ENCODE measurements at places on chromosomes 7 and 10.
A peak's percentile ranks its signal among the peaks of the same experiment; 100 is the strongest.

- DNase-seq = no peak
Measured at GRCh38 chr10:8360365-8360764, 305.9 kb downstream of the GATA3 start.

GRCh38 chr7:144452064-144452463 is 48.6 kb upstream of the NOBOX start:
- DNase-seq = no peak

GRCh38 chr10:24874133-24874532 is 78.3 kb downstream of the PRTFDC1 start:
- no peak for DNase-seq

DNA sequence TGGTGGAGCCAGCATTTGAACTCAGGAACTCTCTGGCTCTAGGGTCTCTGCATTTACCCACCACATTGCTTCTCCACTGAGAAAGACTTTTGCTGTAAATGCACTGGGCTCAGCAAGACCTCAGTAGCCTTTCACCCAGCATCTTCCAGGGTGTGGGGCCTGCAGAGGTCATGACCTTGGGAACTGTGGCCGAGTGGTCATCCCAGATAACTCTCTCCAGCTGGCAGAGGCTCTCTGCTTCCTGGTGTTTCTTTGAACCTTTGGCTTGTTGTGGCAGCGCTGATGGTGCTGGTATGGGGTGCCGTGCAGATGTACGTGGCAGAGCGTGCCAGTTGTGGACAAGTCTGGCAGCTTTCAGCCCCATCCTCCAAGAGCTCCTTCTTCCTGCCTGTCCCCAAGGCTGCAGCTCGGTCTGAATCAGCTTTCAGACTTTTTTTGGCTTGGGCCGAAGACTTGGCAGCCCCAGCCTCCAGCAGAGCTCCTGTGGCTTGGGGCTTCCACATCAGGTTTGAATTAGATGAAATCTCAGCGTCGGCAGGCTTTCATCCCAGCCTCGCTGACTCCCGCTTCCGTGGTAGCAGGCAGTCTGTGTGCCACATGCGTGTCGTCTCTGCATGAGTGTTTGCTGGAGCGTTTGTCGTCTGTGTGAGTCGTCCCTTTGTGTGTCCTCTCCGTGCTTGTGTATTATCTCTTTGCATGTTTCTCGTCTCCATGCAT is 21.5 kb downstream of the ADAMTS14 start:
- peak; percentile 98 for DNase-seq

- DNase-seq = no peak
Measured at GRCh38 chr7:132636581-132636980, 60.3 kb upstream of the PLXNA4 start.

DNA sequence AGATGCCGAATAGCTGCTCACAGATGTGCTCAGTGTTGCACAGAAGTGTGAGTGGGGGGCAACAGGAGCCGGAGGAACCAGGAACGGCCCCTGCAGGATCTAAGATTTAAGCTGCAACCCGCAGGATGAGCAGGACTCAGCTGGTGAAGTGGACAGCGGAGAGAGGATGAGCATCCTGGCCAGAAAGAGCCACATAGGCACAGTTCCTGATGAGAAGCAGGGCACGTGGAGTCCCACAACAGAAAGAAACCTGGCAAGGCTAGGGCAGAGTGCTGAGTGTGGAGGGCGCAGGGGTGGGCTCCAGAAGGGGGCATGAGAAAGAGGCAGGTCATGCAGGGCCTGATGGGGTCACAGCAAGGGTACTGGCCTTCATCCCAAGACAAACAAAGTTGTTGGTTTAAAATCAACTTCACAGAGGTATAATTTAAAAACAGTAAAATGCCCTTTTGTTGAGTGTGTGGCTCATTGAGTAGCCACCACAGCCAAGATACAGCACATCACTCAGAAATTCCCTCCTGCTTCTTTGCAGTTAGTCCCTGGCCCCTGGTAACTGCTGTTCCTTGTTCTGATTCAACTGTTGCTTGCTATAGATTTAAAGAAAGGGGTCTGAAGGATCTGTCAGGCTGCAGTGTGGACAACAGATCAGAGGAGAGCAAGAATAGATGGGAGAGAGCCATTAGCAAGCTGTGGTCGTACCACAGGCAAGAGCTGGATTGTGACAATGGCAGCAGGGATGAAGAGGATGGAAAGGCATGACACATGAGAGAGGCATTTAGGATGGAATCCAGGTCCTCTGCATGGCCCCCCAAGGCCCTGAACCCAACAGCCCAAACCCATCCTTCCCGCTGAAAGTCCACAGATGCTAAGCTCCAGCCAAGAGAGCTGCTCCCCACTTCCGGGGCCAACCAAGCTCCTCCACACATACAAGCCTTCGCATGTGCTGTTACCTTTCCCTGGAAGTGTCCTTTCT is 53.1 kb upstream of the OSBPL3 start:
- DNase-seq = peak; percentile 59

- DNase-seq = peak; percentile 13
Measured at GRCh38 chr10:44478876-44479705, 94.2 kb upstream of the CXCL12 start.

GRCh38 chr7:134850066-134850465 is 70.6 kb downstream of the CALD1 start:
- no peak for DNase-seq

GRCh38 chr7:139582671-139583155 is 59.2 kb downstream of the CLEC2L start:
- no peak for DNase-seq

DNA sequence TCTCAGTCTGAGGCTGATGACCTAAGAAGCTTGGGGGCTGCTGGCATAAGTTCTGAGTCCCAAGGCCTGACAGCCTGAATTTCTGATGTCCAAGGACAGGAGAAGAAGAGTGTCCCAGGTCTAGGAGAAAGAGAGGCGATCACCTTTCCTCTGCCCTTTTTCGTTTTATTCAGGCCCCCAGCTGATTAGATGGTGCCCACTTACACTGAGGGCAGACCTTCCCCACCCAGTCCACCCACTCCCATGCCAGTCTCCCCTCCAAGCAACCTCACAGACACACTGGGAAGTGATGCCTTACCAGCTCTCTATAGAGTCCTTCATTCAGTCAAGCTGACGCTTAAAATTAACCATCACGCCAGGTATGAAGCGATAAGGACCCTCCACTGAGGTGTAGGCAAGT is 19.3 kb upstream of the LOXL4 start:
- no peak for DNase-seq

- DNase-seq = no peak
Measured at GRCh38 chr7:112873831-112874553, 83.8 kb upstream of the TMEM168 start.

DNA sequence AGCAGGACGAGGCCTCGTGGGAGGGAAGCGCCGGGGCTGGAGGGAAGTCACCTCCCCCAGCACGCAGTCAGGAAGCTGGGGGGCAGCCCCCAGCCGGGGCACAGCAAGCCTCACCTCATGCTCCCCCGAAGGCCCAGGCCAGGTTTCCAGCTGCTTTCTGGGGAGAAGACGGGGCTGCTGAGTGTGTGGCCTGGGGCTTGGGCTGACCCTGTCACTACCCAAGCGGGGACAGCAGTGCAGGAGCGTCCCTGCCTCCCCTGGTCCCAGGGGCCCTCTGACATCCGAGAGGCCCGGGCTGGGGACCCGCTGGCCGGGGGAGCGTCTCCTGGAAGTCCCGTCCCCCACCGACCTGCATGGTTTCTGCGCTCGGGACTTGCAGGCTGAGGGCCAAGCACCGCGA is 19.7 kb upstream of the NKX6-2 start:
- DNase-seq = no peak

GRCh38 chr7:45980181-45980905 is 59.3 kb upstream of the IGFBP3 start:
- peak; percentile 83 for DNase-seq

- no peak for DNase-seq
Measured at GRCh38 chr10:59553162-59553900, 156.3 kb downstream of the SLC16A9 start.

DNA sequence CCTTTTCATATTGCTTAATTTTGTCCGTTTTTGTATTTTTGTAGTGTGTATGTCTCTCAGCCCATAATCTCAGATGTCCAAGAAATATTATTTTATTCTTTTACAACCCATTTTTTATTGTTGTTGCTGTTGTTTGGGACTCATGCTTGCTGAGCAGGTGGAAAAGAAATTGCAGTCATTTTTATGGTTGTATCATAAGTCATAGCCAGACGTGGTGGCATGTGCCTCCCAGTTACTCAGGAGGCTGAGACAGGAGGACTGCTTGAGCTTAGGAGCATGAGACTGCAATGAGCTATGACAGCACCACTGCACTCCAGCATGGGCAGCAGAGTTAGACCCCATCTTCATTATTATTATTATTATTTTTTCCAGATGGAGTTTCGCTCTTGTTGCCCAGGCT is 117.8 kb downstream of the EPC1 start:
- DNase-seq = no peak

DNA sequence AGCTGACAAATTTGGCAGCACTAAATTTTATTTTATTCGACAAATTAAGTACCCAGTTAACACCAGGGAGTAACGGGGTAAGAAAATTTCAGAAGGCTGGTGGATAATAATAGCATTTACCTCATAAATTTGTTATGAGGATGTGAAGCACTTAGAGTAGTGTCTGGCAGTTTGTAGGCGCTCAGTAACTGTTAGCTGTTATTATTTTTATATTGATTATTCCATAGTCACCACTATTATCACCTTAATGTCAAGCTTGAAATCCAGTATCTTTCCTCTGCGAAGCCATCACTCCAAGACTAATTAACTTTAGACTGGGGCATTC is 563 bp upstream of the COA1 start:
- DNase-seq = no peak

DNA sequence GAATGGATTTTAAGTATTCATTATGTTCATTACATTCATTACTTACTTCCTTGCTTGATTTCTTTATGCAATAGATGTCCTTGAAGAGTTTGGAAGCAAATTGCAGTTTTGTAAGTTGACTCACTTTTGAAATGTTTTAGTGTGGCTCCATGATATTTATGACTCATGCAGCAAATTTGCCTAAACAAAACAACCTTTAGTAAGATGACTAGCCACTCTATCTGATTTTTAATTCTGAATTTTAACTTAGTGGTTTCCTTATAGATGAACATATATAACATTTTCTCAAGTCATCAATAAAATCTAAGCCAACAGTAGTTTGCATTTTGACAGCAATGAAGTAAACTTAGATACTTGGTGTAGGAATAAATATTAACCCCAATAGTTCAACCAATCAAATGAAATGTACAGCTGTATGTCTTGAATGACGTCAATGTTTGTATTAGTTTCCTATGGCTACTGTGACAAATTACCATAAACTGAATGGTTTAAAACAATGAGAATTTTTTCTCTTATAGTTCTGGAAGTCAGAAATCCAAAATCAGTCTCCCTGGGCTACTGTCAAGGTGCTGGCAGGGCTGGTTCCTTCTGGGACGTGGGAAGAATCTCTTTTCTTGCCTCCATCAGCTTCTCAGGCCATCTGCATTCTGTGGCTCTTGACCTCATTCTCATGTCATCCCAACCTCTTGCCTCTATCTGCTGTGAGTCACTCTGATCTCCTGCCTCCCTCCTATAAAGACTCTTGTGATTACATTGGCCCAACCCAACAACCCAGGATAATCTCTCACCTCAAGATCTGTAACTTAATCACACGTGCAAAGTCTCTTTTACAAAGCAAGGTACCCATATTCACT is 73.4 kb downstream of the AHR start:
- DNase-seq = peak; percentile 97

- DNase-seq = no peak
Measured at GRCh38 chr10:120474956-120475355, 17.9 kb downstream of the PLPP4 start.

DNA sequence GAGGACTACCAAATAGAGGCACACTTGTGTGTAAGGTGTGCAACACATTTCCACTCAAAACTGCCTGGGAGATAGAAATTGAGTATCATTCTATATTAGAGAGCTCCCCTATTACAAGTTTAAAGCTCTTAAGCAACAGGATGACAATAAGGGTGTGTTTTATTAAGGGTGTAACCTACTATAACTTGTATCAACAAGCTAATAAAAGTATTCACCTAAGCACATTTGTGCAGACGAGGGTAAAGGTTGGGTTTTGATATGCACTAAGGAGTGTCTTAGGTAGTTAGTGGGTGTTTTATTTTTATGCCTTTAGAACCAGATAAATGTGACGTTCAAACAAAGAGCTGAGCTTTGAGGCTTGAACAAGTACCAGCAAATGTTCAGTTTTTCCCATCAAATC is 2.8 kb upstream of the FAM53B start:
- no peak for DNase-seq

GRCh38 chr10:29056729-29057128 is 232.1 kb upstream of the LYZL1 start:
- no peak for DNase-seq

DNA sequence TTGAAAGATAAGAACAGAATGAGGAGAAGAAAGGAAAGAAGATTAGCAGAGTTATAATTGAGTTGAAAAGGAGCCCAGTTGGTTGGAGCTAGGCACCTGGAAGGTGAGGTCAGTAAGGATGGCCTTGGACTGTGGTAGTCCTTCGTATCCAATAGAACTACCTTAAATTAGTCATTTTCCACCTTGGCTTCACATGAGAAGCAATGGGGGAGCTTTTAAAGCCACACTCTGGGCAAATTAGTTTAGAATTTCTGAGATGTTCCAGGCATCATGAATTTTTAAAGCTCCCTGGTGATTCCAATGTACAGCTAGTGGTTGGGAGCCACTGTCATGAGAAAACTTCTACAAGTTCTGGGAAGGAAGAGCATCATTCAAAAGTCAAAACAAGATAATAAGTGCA is 27.3 kb upstream of the CYP3A5 start:
- peak; percentile 38 for DNase-seq

GRCh38 chr7:4174884-4175283 is 507.2 kb upstream of the FOXK1 start:
- DNase-seq = no peak

DNA sequence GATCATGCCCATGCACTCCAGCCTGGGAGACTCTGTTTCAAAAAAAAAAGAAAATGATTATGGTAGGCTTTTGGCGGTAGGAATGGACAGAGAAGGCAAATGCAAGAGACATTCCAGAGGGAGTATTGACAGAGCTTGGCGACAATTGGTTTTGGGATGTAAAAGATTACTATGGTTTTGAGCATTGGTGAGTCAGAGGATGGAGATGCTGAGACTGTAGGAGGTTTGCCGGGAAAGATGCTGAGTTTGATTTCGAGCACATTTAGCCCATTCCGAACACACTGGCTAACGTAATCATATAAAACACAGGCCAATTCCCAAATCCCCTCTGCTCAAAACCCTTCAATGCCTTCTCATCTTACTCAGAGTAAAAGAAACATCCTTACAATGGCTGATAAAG is 161.6 kb upstream of the MKLN1 start:
- DNase-seq = peak; percentile 31

DNA sequence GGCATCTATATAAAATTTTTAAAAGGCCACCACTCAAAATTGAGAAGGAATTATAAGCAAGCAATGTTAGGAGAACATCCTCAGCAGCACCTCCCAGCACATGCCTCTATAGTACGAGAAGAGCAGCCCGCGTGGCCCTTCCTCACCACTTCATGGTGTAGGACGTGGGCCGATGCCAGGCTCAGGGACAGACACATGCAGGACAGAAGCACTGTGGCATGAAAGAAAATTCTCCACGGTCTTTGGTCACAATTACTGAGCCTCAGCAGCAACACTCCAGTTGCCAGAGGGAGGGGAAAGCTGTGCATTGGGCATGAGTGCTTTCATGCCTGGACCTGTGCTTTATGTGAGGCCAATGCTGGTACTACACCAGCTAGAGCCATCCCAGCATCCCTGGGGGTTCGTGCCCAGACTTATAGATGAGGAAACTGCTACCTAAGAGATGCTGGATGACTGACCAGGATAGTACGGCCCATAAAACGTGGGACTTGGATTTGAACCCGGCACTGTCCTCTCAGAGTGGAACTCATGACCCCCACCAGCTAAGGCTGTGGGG is 164.7 kb downstream of the ADAM12 start:
- no peak for DNase-seq

All from GM23248 (cell line).